ENCODE measurements at places on chromosomes 1 and 21. TPM values are rescaled to one million over a fixed set of nuclear protein-coding genes. Genes with fewer than 3 reads are reported as not detected.

DNA sequence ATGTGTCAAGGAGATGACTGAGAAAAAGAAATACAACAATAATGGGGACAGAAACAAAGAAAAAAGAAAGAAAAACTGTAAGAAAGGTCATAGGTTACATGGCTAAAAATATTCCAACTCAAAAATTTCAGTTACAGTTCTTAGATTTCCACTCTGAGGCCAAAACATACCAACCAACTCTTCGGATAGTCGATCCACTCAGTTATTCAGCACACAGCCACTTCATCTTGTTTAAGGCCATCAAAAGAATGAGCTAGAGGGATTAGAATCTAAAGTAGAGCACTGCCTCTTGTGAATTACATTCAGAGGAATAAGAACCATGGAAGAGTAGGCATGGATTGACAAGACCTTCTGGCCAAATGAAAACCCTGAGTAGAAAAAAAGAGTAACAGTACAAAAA is 277.0 kb downstream of the MRPL39 start:
- no peak for DNase-seq

GRCh38 chr1:183911285-183911684 is 106.4 kb downstream of the RGL1 start:
- no peak for DNase-seq

DNA sequence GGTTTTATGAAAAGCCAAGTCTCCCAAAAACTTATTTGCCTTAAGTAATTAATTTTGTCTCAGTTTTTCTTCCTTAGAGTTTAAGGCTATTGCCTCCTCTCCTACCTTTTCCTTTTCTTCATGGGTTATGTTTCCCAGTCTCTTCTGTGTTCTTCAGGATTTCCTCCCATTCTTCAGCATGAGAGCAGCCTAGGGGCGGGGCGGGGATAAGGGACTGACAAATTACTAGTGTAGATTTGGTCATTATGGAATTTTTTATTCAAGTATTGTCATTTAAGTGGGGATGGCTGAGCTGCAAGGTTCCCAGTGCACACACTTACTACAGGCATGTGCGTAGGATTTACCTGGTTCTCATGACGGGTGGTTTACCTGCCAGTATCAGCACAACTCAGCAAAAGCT is 35.2 kb upstream of the PIGV start:
- no peak for DNase-seq

DNA sequence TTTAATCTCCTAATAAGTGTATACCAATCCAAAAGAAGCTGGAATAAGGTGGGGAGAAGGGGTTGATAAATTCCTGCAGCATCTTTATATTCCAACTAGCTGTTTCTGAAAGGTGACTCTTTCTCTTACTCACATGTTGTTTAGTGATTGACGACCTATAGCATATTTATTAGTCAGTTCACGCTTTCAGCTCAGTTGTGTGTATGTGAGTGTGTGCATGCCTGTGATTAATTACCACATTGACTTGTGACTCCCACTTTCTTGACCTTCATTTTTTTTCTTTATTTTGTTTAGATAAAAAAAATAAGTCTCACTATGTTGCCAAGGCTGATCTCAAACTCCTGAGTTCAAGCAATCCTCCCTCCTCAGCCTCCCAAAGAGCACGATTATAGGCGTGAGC is 44.4 kb downstream of the ATP2B4 start:
- no peak for DNase-seq

- no peak for DNase-seq
These were observed 9.2 kb upstream of the GJB3 start for GRCh38 chr1:34771573-34772371.

DNA sequence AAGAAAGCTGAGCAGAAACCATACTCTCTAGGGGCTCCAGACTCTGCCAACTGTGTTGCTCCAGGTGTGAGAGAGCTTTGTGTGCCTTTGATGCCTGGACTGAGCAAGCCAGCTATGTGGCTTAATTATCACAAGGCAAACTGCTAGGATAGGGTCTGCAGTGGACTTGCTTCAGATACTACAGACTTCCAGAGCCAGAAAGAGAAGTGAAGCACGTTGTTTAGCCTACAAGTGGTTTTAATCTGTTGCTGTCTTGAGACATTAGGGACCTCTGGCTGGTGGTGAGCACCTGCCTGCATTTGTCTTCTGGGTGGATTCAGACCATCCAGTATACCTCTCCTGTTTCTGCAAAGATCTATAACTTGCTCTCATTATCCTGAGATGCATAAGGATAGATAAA is 353.4 kb upstream of the PLXNA2 start:
- DNase-seq, result no peak

- DNase-seq, result no peak
These were observed 809.2 kb downstream of the USP25 start for GRCh38 chr21:16538936-16539440.

PTPRU gene
- 42.9 TPM for polyA plus RNA-seq

HSF2BP gene
- 0.46 TPM for polyA plus RNA-seq

CFAP141 gene
- polyA plus RNA-seq, result 8.4 TPM
